Cardiac septum (tissue), 1 donor: ENCODE measurements at places on chromosomes 16 and 17.

- DNase-seq: no peak
These were observed 221.1 kb upstream of the XYLT1 start for GRCh38 chr16:17691899-17692176.

DNA sequence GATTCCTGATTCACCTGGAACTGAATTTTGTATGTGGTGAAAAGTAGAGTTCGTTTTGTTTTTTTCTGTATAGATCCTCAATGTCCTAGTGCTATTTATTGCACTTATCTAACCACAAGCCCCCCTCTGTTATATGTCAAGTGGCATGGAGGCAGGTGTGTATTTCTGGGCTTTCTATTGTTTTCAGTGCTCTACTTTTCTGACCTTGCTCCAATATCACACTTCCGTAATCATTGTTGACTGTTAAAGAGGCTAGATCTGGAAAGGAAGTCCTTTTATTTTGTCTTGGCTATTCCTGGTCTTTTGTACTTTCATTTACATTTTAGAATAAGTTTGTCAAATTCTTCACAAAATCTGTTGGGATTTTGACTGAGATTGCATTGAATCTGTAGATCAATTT is 26.8 kb upstream of the FBXO47 start:
- no peak for DNase-seq

GRCh38 chr17:59124665-59125064 is 18.0 kb upstream of the TRIM37 start:
- DNase-seq: no peak

- no peak for DNase-seq
These were observed 7.3 kb downstream of the RGS11 start for GRCh38 chr16:268141-269053.

DNA sequence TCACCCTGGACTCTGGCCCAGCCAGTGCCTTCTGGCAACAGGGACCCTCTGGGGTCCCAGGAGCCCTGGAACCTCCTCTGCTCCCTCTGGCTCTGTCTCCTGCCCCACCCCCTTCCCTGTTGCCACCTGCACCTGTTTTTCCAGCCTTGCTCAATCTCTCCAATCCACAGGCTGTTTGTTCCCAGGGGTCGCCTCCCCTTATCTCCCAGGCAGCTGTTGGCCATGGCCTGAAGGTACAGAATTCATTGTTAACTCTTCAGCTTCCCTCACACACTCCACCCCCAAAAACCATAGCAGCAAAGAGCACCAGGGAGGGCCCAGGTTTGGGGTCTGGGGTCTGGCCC is 39.3 kb upstream of the TOB1 start:
- no peak for DNase-seq

DNA sequence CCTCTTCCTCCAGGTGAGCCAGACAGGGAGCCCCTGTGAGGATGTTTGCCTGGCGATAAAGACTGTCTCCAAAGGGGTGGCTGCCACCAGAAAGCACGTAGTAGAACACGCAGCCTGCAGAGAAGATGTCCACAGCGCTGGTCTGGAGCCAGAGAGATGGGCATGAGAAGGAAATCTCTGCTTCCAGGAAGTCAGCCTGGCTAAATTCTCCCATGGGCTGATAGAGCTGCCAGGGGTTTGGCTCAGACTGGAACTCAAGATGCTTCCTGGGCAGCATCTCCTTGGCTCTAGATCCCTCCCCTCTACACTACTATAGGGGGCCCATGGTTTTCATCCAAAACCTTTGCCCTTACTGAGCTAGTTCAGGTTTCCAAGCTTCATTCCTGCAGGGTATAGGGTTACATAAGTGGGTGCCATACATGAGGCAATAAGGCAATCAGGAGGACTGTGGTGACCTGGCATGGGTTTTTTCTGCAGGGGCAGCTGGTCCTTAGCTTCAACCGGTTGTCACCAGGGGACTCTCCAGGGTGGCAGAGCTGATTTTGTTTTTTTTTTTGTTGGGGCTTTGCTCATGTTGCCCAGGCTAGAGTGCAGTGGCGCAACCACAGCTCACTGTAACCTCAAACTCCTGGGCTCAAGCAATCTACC is 13.6 kb downstream of the PLK1 start:
- DNase-seq: no peak

GRCh38 chr17:50478391-50479381 is at the start of gene RSAD1:
Gene RSAD1 (plus strand): TSS chr17:50478860. CDS start chr17:50478885, 25 bp downstream.
- peak; percentile 92 for DNase-seq

DNA sequence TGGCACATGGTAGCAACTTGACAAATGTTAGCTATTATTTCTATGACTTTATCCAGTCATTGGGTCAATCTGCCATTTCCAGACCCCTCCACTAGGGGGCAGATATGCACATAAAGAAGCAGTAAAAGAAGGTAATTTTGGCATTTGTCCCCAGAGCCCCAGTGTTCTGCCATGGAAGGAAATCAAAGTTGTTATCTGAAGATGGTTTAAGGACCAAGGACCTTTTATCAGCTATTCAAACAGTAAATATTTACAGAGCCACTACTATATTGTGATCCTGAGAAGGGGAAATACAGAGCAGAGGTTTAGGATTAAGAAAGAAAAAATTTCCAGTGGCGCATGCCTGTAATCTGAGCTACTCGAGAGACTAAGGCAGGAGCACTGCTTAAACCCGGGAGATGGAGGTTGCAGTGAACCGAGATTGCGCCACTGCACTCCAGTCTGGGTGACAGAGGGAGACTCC is 20.0 kb downstream of the TRAF4 start:
- DNase-seq: no peak

GRCh38 chr16:46839986-46840443 is 9.0 kb upstream of the C16orf87 start:
- DNase-seq: no peak

GRCh38 chr16:67115639-67116038 is 5.9 kb downstream of the PHAF1 start:
- DNase-seq: no peak

DNA sequence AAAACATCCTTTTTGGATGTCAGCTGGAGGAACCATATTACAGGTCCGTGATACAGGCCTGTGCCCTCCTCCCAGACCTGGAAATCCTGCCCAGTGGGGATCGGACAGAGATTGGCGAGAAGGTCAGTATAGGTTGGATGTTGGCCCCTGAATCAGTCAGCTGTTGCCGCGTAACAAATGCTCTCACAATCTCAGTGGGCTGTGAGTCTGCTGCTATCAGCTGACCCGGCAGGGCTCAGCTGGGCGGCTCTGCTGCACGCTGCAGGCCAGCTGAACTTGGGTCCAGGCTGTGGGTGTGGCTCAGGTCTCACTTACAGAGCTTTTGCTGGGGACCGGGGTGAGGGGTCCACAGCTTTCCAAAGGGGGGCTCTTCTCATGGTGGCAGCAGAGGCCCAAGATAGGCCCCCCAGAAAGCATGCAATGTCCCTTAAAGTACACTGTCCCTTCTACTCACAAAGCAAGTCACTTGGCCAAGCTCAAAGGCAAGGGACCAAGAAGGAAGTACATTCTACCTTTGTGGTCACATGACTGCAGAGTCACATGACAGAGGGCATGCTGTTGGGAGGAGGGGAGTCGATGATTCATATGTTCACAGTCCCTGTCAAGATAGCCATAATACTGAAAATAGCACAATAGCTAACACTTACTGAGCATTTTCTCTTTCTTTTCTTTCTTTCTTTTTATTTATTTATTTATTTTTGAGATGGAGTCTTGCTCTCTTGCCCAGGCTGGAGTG is 134.2 kb downstream of the ABCC1 start:
- no peak for DNase-seq

DNA sequence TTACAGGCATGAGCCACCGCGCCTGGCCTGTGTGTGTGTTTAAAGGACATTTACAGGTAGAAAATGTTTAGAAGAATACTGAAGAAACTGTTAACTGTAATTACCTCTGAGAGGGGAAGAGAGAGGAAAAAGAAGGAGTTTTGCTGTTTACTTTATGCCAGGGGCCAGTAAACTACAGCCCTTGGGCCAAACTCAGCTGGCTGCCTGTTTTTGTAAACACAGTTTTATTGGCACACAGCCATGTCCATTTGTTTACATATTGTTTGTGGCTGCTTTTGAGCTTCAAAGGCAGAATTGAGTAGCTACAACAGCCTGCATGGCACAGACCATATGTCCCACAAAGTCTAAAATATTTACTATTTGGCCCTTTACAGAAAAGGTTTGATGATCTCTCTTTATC is 76.4 kb downstream of the GPR139 start:
- DNase-seq: no peak

- no peak for DNase-seq
These were observed 832 bp upstream of the ADAP2 start for GRCh38 chr17:30920683-30921543.

- DNase-seq: no peak
These were observed 155.3 kb downstream of the PRKCB start for GRCh38 chr16:23991066-23991465.

GRCh38 chr17:50863221-50863843 is 2.8 kb downstream of the TOB1 start:
- no peak for DNase-seq

- DNase-seq: no peak
These were observed 11.9 kb upstream of the SP6 start for GRCh38 chr17:47862621-47863440.

DNA sequence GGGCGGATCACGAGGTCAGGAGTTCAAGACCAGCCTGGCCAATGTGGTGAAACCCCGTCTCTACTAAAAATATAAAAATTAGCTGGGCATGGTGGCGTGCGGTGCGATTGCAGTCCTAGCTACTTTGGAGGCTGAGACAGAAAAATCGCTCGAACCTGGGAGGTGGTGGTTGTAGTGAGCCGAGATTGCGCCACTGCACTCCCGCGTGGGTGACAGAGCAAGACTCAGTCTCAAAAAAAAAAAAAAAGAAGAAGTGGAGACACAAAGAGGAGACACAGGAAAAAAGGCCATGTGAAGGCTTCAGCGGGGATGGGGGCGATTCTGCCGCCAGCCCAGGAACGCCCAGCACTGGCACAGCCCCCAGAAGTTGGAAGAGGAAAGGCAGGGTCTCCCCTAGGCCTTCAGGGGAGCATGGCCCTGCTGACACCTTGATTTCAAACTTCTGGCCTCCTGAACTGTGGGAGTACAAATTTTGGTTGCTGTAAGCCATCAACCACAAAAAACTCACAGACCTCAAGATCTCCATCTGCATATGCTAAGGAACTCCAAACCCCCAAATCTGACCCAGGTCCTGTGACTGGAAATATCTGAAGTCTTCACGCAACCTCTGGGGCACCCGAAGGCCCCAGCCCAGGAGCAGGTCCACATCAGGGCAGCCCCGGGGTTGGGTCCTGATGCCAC is 7.0 kb downstream of the SGSH start:
- DNase-seq: no peak

GRCh38 chr16:70565053-70565452 is 41.4 kb downstream of the SF3B3 start:
- no peak for DNase-seq

- no peak for DNase-seq
These were observed 96.6 kb upstream of the SIAH1 start for GRCh38 chr16:48481772-48482171.
